Renal pelvis (tissue), 12 donors: ENCODE measurements at places on chromosomes 7 and 10.

DNA sequence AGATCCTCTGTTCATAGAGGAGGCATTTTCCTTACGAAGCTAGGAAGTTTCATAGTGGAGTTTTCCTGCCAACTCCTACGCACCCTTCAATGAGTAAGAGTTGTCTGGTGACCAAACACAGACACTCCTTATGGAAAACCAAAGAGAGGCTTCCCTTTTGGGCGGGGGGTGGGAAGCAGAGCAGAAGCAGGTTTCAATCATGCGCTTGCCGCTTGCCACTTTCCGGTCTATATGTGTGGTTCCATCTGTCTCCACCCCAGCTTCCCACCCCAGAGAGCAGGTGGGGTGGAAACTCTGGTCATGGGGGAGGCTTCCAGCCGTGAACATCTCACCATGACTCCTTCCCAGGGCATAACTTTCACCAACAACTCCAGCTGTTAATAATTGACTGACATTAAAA lies 68.8 kb upstream of the GRB10 start:
- DNase-seq: no peak

- DNase-seq: peak; percentile 91
These were observed 2.8 kb downstream of the FAM53B start for GRCh38 chr10:124741281-124741921.

DNA sequence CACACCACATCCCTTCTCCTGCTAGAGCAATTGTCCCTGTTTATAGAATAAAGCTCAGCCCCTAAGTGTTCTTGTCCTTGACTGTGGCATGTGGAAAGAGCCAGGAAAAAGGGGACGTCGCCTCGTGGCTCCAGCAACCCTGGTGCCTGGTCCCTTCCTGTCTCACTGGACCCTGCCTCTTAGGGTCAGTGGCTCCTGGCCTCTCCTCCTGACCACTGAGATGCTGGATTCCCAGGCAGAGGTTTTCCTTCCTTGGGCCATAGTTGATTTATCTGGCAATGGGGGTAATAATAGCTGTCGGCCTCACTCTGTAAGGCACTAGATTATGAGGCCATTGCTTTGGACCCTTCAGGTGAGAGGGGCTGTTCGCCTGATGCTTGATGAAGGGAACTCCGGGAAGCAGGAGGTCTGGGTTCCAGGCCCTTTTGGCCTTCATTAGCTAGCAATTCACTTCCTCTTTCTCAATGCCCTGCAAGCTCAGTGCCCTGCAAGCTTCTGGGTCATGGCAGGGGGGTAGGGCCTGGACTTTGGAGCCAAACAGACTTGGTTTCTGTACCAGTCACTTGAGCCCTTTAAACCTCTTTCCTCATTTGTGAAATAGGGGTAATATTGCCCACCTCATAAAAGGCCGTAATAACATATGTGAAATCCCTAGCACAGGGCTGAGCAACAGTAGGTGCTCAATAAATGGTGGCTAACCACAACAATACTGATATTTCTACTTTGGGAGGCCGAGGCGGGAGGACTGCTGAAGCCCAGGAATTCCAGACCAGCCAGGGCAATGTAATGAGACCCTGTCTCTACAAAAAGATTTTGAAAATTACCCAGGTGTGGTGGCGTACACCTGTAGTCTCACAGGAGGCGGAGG lies 1.1 kb downstream of the ASL start:
- no peak for DNase-seq

- DNase-seq: no peak
These were observed 191.9 kb downstream of the MDFIC start for GRCh38 chr7:115113776-115114175.

GRCh38 chr7:114988026-114988425 lies 66.1 kb downstream of the MDFIC start:
- DNase-seq: no peak

- DNase-seq: no peak
These were observed 7.7 kb downstream of the GIGYF1 start for GRCh38 chr7:100686201-100686821.

GRCh38 chr7:112970771-112971170 lies 115.9 kb downstream of the GPR85 start:
- no peak for DNase-seq

DNA sequence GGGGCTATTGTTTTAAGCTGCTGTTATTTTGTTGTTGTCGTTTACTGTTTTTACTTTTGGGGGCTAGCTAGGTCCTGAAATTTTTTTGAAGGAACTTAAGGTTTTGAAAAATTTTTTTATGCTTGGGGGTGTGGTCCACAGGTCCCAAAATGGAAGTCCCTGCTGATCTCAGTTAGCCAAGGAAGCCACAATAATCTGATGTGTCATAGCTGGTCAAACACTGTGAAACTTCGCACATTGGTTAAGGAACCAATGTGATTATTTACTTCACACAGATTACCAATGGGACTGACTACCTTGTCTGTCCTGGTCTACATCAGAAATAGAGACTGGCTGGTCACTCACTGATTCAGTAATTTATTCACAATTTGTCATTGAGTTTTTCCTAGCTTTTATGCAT lies 29.5 kb upstream of the HYCC1 start:
- no peak for DNase-seq

DNA sequence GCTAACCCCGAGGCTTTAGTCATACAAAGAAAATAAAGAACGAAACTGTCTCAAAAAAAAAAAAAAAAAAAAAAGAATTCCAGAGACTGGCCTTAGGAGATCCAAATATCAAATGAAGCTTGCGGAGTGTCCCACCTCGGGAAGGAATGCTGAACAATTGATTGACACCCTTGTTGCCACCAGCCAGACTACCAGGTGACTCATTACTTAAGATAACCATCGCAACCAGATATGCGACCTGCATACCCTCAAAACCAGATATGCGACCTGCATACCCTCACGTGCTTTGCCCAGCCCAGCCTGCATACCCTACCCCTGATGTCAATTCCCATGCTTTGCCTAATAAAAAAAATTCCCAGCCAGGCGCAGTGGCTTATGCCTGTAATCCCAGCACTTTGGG lies 2.7 kb upstream of the PRKRIP1 start:
- no peak for DNase-seq
